ENCODE measurements at places on chromosomes 2 and 18.

DNA sequence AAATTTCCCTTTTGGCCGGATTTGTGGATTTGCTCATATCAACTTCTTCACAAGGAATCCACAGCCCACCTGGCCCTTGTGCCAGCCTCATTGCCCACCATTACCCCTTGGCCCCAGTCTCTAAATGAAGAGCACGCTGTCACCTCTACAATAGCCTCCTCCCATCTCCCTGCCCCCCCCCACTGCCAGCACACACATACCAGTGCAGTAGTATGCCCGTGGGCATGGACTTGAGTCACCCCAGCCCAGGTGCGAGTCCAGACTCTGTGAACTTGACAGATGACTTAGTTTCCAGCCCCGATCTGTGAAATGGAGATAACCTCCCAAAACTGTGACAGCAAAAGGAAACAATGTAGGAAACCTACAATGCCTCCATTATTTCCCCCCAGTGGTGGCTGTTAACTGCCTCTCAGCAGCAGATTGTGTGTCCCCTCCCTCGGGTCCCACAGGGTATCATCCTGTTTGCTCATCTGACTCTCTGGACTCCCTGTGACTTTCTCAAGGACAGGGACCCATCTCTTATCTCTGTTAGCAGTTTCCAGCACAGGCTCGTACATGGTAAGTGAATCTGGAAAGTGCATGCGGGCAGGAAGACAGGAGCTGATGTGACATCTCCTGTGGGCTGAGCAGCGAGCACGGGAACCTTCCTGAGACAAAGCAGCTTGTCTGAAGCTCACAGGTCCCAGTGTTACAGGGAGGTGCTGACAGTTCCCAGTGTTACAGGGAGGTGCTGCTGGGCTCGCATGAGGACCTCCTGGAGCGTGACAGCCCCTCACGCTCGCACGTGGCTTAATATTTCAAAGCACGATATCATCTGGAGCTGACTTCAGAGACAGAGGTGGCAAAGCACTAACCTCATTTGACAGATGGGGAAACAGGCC lies 4.2 kb upstream of the TMEM185B start:
- DNase-seq, result no peak

- DNase-seq, result no peak
These were observed 77.0 kb downstream of the ZNF521 start for GRCh38 chr18:25274926-25275325.

DNA sequence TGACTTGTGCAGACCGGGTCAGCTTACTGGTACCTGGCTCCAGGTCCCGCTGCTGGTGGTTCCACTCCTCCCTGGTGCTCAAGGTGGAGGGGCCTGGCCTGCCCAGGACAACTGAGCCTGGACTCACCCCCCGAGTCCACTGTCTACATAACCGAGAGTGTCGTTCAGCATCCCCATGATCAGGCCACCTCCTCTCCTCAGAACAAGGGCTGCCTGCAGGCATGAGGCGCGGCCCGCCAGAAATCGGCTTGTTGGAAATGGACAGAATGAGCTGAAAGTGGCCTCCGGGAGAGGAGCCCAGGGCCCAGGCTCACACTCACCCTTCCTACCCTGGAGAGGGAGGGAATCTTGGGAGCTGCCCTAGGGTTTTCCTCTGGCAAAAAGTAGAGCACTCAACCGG lies 38.9 kb upstream of the OTOF start:
- DNase-seq, result no peak

- no peak for DNase-seq
These were observed 308.4 kb downstream of the ZNF804A start for GRCh38 chr2:184906709-184907108.

GRCh38 chr18:28208268-28208667 lies 31.3 kb upstream of the CDH2 start:
- no peak for DNase-seq

Data from NCI-H446 (cell line).